ENCODE measurements at places on chromosomes 4 and X.

- DNase-seq, result no peak
Measured at GRCh38 chr4:24984602-24985532, 45.9 kb downstream of the LGI2 start.

DNA sequence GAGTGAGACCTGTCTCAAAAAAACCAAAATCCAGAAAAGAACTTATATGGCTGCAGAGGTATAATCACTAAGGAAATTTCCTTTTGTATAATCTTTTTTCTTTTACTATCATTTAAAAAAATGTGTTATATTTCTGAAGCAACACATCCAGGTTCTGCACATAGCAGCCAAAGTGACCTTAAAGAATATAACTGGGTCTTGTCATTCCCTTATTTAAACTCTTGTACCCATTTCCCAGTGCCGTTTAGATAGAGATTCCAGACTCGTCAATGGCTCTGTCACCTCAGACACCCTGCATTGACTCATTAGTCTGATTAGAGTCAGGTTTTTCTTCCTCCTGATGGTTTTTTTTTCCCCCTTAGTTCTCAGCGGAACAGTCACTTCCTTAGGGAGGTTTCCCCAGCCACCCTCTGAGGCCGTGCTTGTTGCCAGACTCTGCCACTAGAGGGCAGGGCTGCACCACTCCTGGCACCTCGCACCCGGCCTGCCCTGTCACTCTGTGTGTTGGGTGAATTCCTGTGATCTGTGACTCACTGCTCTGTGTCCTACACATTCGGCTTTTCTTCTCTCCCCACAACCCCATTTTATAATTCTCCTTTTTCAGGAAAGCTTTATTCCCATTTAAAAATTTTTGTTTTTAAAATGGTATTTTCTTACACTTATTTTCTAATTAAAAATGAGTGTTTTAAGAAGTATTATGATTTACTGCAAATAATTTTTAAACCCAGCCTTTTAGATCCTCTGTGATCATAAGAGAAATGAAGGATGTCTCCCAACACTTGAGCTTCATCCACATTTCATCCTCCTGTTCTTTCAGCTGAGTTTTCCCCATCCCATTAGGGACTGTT is 32.1 kb downstream of the HTT start:
- DNase-seq, result peak; percentile 61

DNA sequence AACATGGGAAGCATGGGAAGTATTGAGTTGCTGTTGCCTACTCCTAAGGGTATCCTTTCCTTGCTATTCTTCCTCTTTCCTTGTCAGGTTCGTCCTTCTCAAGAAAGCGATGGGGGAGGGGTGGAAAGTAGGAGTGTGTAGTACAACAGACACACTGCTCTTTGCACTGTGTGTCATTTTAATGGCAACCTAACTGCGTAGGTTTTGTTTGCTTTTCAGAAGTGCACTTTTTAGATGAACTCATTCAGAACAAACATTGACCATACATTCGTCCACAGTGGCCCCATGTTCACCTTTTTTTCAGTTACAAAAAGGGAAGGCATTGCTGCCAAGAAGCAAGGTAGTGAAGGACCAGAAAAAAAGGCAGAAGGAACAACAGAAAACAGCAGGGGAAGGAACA is 10.2 kb upstream of the YIPF6 start:
- no peak for DNase-seq

- no peak for DNase-seq
Measured at GRCh38 chr4:75126058-75126457, 193.1 kb downstream of the PARM1 start.

DNA sequence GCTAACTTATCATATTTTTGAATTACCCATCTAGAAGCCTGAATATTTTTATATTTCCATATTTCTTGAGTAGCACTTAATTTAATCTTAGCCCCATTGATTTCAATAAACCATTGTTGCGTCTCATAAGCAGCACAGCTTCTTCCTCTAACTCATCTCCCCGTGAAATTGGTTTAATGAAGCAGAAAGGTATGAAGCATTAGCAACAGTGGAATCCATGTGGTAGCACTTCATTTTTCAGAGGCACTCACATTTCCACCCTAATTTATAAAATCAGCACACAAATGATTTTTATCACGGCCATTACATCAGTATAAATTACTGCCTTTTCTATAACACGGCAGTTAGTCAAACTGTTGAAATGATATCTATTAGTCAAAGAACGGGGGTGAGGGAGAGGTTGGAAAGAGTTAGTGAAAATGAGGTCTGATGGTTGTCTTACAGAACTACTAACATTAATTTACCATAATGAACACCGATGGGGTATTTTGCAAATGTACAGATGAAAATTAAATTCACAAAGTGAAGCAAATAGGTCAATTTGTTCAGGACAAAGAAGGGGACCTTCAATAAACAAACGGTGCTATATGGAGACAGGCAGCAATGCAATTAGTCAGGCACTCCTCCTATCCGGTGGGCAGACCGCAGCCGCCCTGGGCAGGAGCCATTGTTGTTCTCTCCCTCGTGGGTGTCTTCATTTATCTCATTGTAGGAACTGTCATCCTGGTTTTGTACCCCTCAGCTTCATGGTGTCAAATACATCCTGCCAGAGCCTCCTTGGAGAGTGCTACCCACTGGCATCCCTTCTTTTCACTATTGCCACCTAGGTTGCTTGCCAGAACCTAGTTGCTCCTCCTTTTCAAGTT is 205.7 kb downstream of the SOX3 start:
- no peak for DNase-seq

GRCh38 chrX:49754233-49754857 is 58.6 kb upstream of the PAGE1 start:
- DNase-seq, result no peak

DNA sequence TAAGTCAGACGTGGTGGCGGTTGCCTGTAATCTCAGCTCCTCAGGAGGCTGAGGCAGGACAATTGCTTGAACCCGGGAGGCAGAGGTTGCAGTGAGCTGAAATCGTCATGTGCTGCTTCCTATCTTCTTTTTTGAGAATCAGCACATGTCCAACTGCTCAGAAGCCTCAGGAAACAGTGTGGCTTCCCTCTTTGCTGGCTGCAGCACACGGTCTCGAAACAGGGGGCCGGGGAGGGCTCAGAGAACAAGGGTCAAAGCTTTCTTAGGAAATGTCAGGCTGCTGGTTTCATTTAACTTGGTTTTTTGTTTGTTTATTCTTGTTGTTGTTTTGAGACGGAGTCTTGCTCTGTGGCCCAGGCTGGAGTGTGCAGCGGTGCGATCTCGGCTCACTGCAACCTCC is 31.3 kb downstream of the CRLF2 start:
- no peak for DNase-seq

DNA sequence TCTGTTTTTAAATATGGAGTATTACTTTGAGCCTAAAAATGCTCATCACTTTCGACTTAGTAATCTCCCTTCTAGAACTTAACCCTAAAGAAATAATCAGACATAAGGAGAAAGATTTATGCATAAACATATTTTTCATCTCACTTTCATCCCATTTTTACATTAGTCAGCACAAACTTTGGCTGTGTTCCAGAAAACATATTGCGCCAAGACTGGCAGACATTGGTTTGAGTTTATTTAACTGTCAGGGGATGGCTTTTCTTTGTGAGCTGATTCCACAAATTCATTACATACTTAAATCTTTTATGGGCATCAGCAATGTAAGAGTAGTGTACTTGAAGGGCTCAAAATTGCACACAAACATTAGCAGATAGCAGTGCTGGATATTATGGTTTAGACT is 23.7 kb downstream of the MAOA start:
- DNase-seq, result no peak

DNA sequence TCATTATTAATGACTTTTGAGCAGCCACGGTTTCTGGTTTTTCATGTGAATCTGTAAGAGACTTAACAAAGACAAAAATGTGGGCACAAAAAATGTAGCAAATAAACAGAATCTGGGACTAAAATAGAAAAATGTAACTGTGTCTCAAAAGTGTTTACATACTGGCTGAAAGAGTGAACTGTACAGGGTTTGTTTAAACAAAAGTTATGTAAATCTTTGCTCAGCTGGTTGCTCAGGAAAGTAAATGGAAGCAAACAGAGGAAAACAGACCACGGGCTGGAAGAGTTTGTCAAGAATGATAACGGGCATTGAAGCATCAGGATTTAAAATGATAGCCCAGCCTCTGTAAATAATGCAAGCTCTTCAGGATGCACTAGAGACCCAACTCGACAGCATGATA is 921.8 kb upstream of the FTHL17 start:
- DNase-seq, result no peak

GRCh38 chrX:96407072-96407471 is 277.6 kb upstream of the DIAPH2 start:
- DNase-seq, result peak; percentile 14

DNA sequence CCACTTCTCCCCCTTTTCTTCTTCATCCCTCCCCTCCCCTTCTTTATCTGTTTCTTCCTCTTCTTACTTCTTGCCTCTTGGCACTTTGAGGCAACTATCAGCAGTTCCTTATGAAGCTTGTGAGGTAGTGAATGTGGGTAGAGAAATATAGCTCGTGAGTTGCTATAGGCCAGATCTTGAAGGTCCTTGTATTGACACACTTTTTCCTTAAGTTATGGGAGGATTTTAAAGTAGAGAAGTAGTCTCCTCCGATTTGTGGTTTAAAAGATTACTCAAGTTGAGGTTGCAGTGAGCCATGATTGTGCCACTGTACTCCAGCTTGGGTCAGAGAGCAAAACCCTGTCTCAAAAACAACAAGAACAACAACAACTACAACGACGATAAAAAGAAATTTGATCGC is 3.4 kb upstream of the RRAGB start:
- no peak for DNase-seq

DNA sequence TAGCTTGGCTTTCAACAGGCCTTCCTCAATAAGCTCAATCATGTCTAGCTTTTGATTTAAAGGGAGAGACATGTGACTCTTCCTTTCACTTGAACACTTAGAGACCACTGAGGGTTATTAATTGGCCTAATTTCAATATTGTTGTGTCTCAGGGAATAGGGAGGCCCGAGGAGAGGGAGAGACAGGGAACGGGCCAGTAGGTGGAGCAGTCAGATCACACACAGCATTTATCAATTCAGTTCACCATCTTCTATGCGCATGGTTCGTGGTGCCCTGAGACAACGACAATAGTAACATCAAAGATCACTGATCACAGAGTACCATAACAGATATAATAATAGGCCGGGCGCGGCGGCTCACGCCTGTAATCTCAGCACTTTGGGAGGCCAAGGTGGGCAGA is 17.8 kb downstream of the ZNF81 start:
- DNase-seq, result no peak

- no peak for DNase-seq
Measured at GRCh38 chrX:1124531-1124930, 87.9 kb downstream of the CRLF2 start.

- DNase-seq, result no peak
Measured at GRCh38 chr4:111494471-111494870, 650.8 kb upstream of the FAM241A start.

- DNase-seq, result no peak
Measured at GRCh38 chr4:105998171-105999063, 103.1 kb downstream of the NPNT start.
